ENCODE measurements at places on chromosomes 1 and 21. TPM values are rescaled to one million over a fixed set of nuclear protein-coding genes. Genes with fewer than 3 reads are reported as not detected.

HECTD3 gene
- total RNA-seq: 16.1 TPM

RHD gene
- total RNA-seq: not detected

PHGDH gene
- total RNA-seq: 170 TPM

TATDN3 gene
- total RNA-seq: 14.2 TPM

TAF5L gene
- 22.6 TPM for total RNA-seq

EPRS1 gene
- total RNA-seq: 298 TPM

ESRRG gene
- total RNA-seq: not detected

HSD3B2 gene
- total RNA-seq: not detected

TMEM125 gene
- total RNA-seq: 15.4 TPM

ERICH3 gene
- total RNA-seq: not detected

INAVA gene
- total RNA-seq: 77.3 TPM

RO60 gene
- total RNA-seq: 195 TPM

LYPD8 gene
- total RNA-seq: not detected

SELL gene
- total RNA-seq: not detected

PMF1 gene
- 21.2 TPM for total RNA-seq

GPR37L1 gene
- not detected for total RNA-seq

FCRL4 gene
- total RNA-seq: not detected

UROD gene
- total RNA-seq: 94.7 TPM

LCE3D gene
- 35.9 TPM for total RNA-seq

RHCE gene
- 0.43 TPM for total RNA-seq

AJAP1 gene
- 1.7 TPM for total RNA-seq

CDC42BPA gene
- 46.8 TPM for total RNA-seq

Data from nasal cavity respiratory epithelium epithelial cell of viscerocranial mucosa (primary cell).